ENCODE measurements at places on chromosomes 7 and 10. TPM values are rescaled to one million over a fixed set of nuclear protein-coding genes. Genes with fewer than 3 reads are reported as not detected.

DNA sequence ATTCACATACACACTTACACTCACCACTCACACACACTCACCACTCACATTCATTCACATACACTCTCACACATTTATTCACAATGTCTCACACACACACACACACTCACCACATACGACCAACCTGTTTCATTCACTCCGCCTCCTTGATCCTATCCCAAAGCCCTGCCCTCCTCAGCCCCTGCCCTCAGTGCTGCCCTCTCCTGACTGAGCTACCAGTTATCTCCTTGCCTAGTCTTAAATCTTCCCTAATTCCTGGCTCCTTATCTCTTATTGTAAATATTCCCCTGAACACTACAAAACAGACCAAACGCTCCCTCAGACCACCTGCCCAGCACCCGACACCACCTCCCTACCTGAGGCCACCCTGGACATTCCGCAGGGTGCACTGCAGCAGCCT is 26.1 kb upstream of the C10orf120 start:
- H3K27ac ChIP-seq: no peak overlapping the region
- H3K36me3 ChIP-seq: no peaks in the 10 kb centered on the region
- DNase-seq: no peak
- no peaks in the 10 kb centered on the region for H3K4me1 ChIP-seq
- H3K4me3 ChIP-seq: no peak overlapping the region

DNA sequence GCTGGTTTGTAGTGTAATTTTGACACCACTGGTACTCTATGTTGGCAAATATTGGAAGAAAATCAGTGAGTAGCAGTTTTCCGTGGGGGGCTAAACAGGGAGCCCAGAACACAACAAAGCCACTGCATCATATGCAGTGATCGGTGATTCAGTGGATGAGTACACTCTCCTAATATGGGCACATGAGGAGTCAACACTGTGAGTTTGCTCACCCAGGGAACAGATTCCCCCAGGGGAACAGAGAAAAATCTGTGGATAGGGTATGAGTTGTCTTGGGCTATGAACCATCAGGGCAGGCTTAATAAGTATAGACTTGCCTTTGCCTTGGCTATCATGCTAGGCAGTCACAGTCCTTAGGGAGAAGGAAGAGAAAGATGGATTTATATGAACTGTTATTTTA is 227.7 kb upstream of the SEMA3E start:
- H3K4me3 ChIP-seq: no peak overlapping the region
- H3K36me3 ChIP-seq: no peaks in the 10 kb centered on the region
- H3K27me3 ChIP-seq: no peaks in the 10 kb centered on the region
- H3K4me1 ChIP-seq: peaks cover 5% of the 10 kb centered on the region
- DNase-seq: peak; percentile 34

- H3K4me1 ChIP-seq: no peaks in the 10 kb centered on the region
- H3K4me3 ChIP-seq: no peak overlapping the region
- H3K27me3 ChIP-seq: peaks cover 7% of the 10 kb centered on the region
- H3K36me3 ChIP-seq: no peaks in the 10 kb centered on the region
- H3K27ac ChIP-seq: no peak overlapping the region
- no peak for DNase-seq
Observed at GRCh38 chr7:82789883-82790609, 346.5 kb upstream of the CACNA2D1 start.

GRCh38 chr10:33414841-33415240 is 80.4 kb upstream of the NRP1 start:
- H3K27me3 ChIP-seq: no peaks in the 10 kb centered on the region
- no peak for DNase-seq
- peaks cover 54% of the 10 kb centered on the region for H3K4me1 ChIP-seq
- H3K27ac ChIP-seq: no peak overlapping the region
- no peaks in the 10 kb centered on the region for H3K36me3 ChIP-seq

DNA sequence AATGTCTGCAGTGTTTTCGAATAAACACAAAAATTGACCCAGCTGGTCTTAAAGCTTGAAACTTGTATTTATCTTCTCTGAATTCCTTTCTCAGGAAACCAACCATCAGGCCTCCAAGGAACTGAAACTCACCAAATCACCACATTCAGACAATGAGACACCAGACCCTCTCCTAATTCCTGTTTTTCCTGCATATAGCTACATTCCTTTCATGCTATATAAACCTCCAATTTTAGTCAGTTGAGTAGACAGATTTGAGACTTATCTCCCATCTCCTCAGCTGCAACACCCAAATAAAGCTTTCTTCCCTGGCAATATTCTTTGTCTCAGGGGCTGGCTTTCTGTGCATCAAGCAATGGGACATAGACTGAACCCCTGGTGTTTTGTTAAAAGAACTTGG is 317.0 kb downstream of the CACNA2D1 start:
- no peak for DNase-seq
- H3K4me3 ChIP-seq: no peak overlapping the region
- H3K27me3 ChIP-seq: no peaks in the 10 kb centered on the region
- peaks cover 19% of the 10 kb centered on the region for H3K36me3 ChIP-seq

GRCh38 chr7:30905078-30906012 is 6.3 kb upstream of the AQP1 start:
- H3K27ac ChIP-seq: no peak overlapping the region
- no peak for DNase-seq
- H3K4me1 ChIP-seq: peaks cover 15% of the 10 kb centered on the region
- peaks cover 6% of the 10 kb centered on the region for H3K27me3 ChIP-seq
- no peaks in the 10 kb centered on the region for H3K36me3 ChIP-seq

DNA sequence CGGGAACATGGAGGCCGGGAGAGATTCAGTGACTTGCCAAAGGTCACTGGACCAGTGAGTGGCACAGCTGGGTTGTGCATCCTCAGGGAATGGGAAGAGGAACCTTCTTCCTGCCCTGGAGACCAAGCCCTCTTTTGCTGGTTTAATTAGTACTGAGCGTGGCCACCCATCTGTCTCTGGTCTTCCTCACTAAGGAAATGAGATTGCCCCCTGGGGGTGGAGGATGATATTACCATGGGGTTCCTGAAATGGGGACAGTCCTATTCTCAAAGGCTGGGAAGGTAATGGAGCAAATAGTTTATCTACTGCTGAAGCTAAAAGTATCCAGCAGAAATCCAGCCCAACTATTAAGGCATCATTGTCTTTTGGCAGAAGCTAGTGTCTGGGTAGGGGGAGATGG is 98.6 kb upstream of the FGFR2 start:
- DNase-seq: no peak
- H3K27ac ChIP-seq: no peak overlapping the region
- H3K4me3 ChIP-seq: no peak overlapping the region

- no peaks in the 10 kb centered on the region for H3K36me3 ChIP-seq
- peaks cover 26% of the 10 kb centered on the region for H3K4me1 ChIP-seq
- H3K27me3 ChIP-seq: peaks cover 46% of the 10 kb centered on the region
- DNase-seq: no peak
Observed at GRCh38 chr7:100723732-100724275, 3.5 kb downstream of the EPO start.

DNA sequence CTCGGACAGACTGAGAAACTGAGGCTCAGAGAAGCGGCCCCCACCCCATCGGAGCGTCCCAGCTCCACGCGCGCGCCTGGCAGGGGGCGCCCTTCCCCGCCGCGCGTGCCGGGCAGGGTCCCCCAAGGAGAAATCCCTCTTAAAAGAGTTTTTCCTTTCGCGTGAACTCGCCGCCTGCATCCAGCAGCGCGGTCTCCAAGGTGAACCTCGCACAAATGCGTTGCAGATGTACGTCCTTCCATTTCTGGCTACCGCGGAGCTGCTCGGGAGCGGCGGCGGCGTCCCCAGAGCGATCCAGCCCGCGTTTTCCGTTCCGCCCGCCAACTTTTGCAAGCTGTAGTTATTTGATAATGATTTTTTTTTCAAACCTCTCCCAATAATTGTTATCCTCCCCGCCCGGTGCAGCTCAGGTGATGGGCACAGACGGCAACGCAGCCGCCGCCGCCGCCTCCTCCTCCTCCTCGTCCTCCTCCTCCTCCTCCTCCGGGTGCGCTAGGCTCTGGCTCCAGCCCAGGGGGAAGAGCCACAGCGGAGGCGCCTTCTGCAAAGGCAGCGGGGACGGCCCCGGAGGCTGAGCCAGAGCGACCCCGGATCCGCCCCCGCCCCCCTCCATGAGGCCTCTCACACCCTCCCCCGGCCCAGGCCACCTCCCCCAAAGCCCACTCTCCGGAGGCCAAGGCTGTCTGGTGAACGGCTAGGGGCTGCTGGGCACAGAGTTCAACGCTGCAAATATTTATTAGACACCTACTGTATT is 74.0 kb upstream of the CUX1 start:
- H3K4me1 ChIP-seq: no peaks in the 10 kb centered on the region
- no peak overlapping the region for H3K27ac ChIP-seq

DNA sequence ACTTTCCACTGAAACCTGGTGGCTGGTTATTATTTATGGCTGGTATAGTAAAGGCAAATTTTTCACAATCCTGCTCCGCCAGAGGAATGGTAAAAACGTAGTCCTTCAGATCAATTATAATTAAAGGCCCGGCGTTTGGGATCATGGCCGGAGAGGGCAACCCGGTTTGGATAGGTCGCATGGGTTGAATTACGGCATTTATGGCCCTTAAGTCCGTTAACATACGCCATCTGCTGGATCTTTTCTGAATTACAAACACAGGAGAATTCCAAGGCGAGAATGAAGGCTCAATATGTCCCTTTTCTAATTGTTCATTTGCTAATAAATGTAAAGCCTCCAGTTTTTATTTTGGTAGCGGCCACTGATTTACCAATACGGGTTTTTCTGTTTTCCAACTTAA is 11.3 kb upstream of the TAS2R3 start:
- no peak for DNase-seq
- no peaks in the 10 kb centered on the region for H3K27me3 ChIP-seq
- peaks cover 67% of the 10 kb centered on the region for H3K36me3 ChIP-seq
- no peak overlapping the region for H3K4me3 ChIP-seq
- no peak overlapping the region for H3K27ac ChIP-seq
- no peaks in the 10 kb centered on the region for H3K4me1 ChIP-seq

The NUTM2E gene
- 0.08 TPM for total RNA-seq

The HOGA1 gene
- total RNA-seq: 0.28 TPM

The AKR1E2 gene
- total RNA-seq: 0.29 TPM

Data from HFFc6 (cell line).